ENCODE measurements at places on chromosomes 13 and 19.

- no peak for DNase-seq
These were observed 10.3 kb upstream of the ZNF83 start for GRCh38 chr19:52648336-52649016.

DNA sequence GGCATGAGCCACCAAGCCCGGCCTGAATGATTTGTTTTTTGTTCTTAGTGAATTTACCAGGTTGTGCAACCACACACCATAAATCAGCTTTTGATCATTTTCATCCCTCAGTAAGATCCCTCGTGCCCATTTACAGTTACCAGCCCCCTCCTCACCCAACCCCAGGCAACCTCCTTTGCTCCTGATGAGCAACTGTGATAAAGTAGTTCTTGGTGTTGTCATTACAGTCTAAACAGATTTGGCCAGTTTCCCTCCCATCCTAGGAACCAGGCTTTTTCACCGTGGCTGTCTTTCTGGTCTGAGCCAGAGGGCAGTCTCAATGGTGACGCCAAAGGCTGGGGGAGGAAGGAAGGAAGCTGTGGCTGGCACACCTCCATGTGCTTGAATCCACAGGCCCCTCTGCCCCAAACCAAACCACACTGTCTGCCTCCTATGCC is 61.2 kb upstream of the WDFY2 start:
- DNase-seq: no peak

GRCh38 chr13:113981611-113982295 is 7.9 kb upstream of the C13orf46 start:
- DNase-seq: no peak

GRCh38 chr19:35514282-35514809 is 897 bp upstream of the DMKN start:
- no peak for DNase-seq

DNA sequence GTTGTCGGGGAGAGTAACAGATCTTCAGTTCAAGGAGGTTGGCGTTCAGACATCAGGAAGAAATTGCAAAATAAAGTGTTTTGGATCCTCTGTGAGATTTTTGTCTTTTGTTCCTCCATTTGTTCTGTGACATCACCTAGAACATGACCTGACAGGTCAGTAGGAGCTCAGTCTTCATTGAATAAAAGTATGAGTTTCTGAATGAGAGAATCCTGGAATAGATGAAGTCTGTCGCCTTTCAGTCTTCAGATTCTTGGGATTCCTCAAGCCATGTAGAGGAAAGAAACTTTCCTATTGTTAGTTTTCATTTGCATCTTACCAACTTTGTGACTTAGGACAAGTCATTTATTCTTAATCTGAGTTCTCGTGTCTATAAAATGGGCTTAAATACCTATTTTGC is 14.4 kb downstream of the ARHGAP35 start:
- DNase-seq: no peak

DNA sequence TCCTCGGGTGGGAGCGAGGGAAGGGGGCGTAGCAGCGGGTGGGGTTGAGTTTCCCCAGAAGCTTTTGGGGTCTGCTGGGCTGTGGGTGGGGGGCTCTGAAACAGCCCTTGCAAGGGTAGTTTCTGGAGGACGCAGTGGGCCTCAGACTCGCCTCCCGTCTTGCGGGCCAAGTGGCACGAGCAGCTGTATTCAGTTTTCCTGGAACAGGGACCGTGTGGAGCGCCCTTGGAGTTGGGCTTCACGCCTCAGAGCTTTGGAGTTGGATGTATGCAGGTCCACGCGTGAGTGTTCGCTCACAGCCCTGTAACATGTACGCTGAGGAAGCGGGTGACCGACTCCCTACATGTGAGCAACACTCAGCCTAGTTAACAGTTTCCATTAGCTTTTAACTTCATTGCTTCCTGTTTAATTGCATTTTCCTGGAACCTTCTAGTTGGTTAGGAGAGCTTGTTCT is 603 bp downstream of the TM9SF2 start:
- no peak for DNase-seq

DNA sequence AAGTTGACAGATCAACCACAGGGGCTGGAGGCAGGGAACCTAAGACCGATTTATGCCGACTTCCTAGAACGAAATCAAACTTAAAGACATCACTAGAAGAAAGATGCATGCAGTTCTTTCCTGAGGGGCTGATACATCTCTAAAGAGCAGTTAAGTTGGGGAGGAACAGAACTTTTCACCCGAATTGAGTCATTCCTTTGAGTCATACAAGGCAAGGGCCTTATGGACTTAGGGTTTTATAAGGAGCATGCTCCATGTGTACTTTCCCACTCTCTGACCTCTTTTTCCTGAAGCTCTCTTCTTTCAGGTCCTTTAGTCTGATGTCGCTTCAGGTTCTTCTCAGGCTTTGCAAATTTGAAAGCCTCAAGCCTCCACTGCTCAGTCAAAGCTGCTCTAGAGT is 7.9 kb upstream of the FBXL3 start:
- DNase-seq: no peak

DNA sequence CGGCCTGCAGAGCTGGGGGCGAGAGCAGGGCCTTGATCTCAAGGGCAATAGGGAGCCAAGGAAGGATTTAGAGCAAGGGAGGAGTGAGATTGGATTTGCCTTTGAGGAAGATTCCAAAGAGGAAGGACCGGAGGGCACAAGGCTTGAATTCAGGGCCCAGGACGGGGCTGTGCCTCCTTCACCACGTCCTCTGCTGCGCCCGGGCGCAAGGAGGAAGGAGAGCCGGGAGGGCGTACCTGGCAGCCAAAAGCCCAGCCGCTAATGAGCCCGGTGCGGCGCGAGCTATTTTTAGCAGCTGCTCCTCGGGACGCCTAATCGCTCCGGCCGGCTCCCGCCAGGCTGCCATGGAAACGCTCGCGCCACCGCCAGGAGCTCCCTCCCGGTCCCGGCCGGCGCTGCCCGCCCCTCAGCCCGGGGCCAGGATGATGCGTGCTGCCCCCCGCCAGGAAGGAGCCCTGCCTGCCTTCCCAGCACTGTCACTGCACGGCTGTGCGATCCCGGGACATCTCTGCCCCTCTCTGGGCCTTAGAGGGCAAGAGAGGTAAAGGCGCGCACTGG is 31.3 kb downstream of the TINCR start:
- no peak for DNase-seq

GRCh38 chr13:23741879-23742510 is 147.2 kb downstream of the MIPEP start:
- no peak for DNase-seq

- DNase-seq: no peak
These were observed 2.7 kb downstream of the SPINT2 start for GRCh38 chr19:38266981-38267597.

- DNase-seq: no peak
These were observed 27.7 kb downstream of the CCDC8 start for GRCh38 chr19:46385636-46386035.

DNA sequence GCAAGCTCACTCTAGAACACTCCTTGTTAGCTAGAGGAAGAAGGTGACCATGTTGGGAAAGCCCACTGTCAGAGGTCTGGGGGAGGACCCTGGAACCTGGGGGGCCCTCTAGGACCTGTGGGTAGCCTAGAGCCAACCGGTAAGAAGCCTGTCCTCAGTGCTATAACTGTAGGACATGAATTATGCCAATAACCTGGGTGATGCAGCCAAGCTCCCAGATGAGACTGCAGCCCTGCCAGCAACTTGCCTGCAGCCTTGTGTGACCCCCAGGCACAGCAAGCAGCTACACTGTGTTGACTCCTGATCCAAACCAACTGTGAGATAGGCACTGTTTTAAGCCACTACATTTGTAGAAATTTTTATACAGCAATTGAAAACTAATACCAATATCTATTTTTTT is 122.3 kb downstream of the MIPEP start:
- DNase-seq: no peak

- no peak for DNase-seq
These were observed 5.1 kb downstream of the ZNF784 start for GRCh38 chr19:55619286-55619685.

- no peak for DNase-seq
These were observed 324.8 kb upstream of the PCDH9 start for GRCh38 chr13:67554746-67555452.

- DNase-seq: no peak
These were observed 1288.9 kb upstream of the SLC10A2 start for GRCh38 chr13:104355041-104355670.

DNA sequence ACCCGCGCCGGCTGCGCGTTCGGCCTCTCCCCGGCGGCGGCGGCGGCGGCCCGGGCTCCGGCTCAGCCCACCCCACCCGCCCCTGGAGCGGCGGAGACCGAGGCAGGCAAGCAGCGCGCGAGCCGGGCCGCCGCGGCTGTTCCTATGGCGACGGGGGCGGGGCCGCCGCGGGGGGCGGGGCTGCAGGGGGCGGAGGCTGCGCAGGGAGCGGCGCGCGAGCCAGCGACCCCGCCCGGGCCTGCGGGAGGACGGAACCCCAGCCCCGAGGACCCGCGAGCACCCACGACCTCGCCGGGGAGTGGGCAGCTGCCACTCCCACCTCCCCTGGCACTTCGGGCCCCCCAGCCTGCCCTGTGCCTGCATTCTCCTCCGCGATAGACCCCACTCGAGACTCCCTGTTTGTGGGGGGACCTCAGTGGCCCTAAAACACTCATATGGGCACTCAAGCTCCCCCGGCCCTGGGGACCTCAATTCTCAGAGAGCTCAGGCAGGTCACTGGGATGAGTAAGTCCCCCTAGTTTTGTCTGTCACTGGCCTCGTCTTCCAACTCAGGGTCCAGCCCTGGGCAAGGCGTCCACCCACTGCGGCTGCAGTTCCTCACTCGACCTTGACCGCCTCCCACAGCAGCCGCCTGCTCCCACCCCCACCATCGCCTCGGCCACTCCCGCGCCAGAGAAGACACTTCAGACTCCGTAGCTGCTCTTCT is at the start of gene CTXN1:
Gene CTXN1 (minus strand): TSS at position 115 of the 706 bp plus-strand sequence. CDS start 597 bp downstream, outside the sequence.
- peak; percentile 36 for DNase-seq

DNA sequence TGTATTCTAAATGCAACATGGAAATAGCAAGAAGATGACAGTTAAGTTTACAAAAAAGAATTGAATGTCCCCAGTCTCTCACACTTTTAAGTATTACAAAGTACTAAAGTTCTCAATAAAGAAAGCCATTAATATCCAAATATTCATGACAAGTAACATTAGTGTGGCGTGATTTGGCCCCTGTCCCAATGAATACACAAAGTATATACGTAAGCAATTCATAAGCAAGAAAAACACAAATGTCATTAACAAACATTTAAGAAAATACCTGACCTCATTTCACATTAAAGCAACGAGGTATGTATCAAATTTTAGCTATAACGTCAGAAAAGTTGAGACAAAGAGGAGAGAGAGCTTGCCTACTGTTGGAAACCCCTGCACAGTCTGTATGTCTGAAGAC is 241.9 kb upstream of the IRS2 start:
- DNase-seq: no peak

DNA sequence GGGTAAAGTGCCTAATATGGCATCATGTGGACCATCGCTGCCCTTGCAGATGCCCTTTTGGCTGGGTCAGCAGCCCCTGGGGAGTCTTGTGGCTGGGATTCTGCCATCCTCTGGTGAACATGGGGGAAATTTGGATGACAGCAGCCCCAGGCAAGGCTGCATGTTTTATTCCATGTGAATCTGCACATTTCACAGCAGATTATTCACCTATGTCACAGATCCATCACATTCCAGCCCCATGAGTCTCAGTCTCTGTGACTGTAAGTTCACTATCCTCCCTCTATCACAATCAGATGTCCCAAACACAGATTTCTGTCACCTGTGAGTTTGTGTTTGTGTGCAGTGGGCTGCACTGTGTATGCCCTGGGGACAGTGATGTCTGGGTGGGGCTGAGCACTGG is 36.8 kb upstream of the PSG9 start:
- DNase-seq: no peak

GRCh38 chr13:110644892-110645521 is 29.7 kb downstream of the NAXD start:
- DNase-seq: peak; percentile 59

DNA sequence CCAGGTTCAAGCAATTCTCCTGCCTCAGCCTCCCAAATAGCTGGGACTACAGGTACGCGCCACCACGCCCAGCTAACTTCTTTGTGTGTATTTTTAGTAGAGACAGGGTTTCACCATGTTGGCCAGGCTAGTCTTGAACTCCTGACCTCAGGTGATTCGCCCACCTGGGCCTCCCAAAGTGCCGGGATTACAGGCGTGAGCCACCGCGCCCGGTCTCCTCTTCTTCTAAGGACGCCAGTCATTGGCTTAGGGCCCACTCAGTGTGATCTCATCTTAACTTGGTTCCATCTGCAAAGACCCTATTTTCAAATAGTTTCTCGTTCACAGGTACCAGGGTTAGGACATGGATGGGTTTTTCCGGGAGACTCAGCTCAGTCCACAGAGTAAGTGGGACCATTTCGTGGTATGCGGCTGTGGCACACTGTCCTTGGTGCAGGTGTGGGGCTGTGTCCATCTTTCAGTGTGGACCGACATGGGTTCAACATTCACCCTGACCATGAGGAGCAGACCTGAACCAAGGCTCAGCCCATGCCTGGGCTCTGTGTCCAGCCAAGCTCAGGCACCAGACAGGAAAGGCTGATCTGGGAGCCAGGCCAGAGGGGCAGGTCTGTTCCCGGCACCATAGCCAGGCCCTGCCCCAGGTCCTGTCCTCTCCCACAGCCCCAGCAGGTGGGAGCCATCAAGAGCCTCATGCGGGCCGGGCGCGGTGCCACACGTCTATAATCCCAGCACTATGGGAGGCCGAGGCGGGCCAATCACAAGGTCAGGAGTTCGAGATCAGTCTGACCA is 2.8 kb upstream of the MKNK2 start:
- DNase-seq: no peak

- DNase-seq: no peak
These were observed 116.3 kb downstream of the ZNF429 start for GRCh38 chr19:21621671-21622070.

DNA sequence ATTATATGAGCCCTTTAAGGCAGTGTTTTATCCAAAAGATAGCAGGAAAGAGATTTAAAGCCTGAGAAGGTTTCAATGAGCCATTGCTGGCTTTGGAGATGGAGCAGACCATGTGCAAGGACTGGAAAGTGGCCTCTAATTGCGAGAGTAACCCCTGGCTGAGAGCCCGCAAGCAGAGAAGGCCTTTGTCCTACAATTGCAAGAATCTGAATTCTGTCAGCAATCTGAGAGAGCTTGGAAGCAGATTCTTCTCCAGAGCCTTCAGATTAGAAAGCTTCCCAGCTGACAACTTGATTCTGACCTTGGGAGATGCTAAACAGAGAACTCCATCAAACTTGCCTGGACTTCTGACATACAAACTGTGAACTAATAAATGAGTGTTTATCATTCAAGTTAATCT is 528.7 kb upstream of the KLF12 start:
- no peak for DNase-seq

- DNase-seq: no peak
These were observed 2.7 kb upstream of the UBL3 start for GRCh38 chr13:29853131-29853530.

- no peak for DNase-seq
These were observed 25.2 kb upstream of the FNDC3A start for GRCh38 chr13:48950501-48950875.
